ENCODE measurements at places on chromosomes 7 and 10.

- no peak for DNase-seq
These were observed 57.4 kb upstream of the TRIM8 start for GRCh38 chr10:102586858-102587257.

DNA sequence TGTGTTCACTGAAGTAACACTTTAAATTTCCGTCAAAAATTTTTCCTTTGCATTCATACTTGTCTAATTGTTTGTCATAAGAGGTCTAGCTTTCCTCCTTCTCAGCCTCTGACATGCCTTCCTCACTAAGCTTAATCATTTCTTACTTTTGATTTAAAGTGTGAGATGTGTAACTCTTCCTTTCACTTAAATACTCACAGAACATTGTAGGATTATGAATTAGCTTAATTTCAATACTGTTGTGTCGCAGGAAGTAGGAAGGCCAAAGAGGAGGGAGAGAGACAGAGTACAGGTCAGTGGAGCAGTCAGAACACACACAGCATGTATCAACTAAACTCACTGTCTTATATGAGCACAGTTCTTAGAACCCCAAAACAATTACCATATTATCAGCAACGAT is 99.0 kb downstream of the SRPK2 start:
- DNase-seq = no peak

- DNase-seq = no peak
These were observed 6.1 kb upstream of the IMMP2L start for GRCh38 chr7:111568419-111568818.

DNA sequence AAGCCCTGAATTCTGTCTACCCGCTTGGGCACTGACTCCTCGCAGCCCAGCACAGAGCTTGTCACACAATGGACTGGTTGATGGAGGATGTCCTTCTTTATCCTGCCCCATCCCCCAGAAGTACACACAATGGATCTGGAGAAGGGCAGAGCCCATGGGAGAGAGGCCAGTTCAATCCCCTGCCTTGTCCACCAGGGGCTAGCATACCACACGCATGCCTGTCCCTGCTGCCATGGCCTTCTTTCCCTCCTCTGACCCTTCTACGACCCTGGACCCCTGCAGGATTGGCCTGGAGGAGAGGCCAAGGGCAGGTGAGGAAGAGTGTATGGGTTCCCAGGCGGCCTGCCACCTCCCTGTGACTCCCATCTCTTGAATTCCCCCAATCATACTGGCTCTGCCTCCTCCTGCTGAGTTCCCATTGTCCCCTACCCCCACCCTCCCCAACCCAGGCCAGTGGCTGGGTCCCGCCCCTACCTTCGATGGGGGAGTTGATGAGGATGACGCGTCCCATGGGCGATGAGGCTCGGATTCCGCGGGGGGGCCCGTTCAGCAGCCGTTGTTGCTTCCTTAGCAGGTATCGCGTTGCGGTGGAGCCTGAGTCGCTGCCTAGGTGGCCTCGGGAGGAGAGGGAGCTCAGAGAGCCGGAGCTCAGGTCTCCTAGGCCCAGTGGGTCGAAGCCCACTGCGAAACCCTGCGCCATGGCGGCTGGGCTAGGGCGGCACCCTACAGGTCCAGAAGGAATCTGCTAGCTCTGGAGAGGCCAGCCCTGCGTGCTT is 1.2 kb downstream of the PDZD7 start:
- DNase-seq = no peak

DNA sequence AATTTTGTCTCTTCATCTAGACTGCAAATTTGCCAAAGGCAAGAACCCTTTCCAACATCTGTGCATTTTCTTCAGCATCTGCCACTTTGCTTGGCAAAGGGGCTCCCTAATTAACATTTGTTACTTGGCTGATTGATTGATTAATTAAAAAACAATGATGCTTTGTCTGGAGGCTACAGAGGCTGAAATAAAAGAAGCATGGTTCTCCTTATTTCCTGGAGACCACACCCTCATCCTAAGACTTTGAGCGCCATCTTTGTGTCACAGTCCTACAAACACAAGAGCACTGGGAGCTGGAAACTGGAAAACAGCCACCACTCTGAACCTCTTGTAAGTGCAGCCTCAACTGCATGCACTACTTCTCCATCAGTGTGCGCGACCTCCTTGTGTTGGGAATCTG is 189.2 kb downstream of the C7orf25 start:
- DNase-seq = no peak

DNA sequence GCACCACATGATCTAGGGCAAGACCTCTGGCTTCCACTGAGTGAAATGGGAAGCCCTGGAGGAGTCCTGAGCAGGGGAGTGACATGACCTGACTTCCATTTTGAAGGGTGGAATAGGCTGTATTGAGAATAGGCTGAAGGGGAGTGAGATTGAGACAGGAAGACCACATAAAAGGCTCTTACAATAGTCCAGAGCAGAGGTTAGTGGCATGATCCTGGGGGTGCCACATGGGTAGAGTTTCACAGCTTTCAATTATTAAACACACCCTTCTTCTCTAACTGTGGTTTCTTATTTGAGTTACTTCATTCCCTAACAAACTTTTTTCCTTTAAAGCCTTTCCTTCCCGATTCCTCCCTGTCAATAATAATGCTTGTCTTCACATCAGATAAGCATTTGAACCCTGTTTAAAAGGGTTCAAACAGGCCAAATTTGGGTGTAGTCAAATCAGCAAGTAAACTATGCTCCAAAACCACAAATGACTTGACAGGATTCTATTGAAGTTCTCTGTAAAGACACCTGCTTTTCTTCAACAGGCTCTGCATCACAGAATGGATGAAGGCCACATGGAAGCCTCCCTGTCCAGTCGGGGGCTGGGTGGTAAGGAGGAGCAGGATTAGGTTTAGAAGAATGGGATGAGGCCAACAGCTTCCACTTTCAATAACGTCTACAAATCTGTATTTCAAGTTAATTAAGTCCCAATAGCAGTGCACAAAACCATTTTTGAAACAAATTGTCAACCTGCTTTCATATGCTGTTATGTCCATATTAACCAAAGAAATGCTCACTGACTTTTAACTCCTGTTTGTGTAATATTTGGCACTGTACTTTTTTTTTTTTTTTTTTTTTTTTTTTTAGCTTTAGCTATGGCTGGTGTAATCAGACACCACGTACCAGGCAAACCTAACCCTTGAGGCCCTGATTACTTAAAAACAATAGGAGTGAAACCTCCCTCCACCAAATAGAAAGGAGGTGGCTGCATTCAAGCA is 131.9 kb downstream of the NRCAM start:
- DNase-seq = peak; percentile 22

GRCh38 chr7:6636741-6637543 is at the start of gene ZNF316:
ZNF316 (plus strand) TSS chr7:6637318; CDS start chr7:6642410, 5,092 bp downstream.
- DNase-seq = peak; percentile 52

GRCh38 chr10:55627501-55628051 is 733.5 kb downstream of the ZWINT start:
- DNase-seq = no peak

DNA sequence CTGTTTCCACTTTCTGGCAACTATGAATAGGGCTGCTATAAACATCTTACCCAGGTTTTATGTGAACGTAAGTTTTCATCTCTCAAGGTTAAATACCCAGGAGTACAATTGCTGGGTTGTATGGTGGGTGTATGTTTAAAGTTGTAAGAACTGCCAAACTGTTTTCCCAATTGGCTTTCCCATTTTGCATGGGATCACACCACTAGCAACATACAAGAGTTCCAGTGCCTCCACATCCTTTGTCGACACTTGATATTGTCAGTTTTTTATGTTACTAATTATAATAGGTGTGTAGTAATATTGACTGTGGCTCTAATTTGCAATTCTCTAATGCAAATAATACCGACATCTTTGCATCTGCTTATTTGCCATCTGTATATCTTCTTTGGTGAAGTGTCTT is 82.9 kb downstream of the SFMBT2 start:
- no peak for DNase-seq
